Trophoblast cell (in vitro differentiated cells and primary cell): ENCODE measurements at places on chromosomes 1 and 21.

DNA sequence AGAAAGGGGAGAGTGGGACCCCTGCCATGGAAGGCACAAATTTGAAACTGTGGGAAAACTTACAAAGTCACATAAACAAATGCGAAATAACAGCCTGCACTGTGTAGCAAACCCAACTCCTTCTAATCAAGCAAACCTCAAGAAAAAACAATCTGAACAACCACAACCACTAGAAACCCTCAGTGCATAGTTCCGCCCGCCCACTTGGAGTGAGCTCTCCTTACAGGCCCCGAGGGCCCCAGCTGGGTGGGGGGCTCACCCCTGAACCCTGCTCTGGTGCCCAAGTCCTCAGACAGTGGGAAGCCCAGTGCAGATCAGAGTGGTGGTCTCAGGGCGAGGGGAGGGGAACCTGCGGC is 931 bp upstream of the MXRA8 start:
- peaks cover 6% of the 10 kb centered on the region for H3K27me3 ChIP-seq
- peaks cover 8% of the 10 kb centered on the region for H3K36me3 ChIP-seq

DNA sequence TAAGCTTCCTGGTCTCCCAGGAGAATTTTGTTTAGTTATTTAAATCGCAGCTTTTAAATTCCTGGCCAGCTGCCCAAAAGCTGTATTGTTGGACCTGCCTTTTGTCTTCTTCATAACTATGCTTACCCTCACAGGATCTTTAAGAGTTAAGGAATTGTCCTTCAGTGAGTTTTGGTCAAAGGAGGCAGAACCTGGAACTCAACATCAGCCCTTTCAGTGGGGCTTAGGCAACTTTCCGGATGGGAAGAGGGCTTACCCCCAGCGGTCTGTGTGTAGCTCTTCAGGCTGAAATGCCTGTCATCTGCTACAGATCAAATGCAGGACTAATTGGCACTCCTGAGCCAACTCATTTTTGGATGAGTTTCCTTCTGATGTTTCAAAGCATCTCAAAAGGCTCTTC is 402.6 kb downstream of the SIPA1L2 start:
- no peaks in the 10 kb centered on the region for H3K27me3 ChIP-seq
- H3K4me1 ChIP-seq: no peaks in the 10 kb centered on the region

- peaks cover 21% of the 10 kb centered on the region for H3K36me3 ChIP-seq
- DNase-seq: peak; percentile 49
- H3K27me3 ChIP-seq: no peaks in the 10 kb centered on the region
- no peaks in the 10 kb centered on the region for H3K4me1 ChIP-seq
- no peak overlapping the region for H3K27ac ChIP-seq
These were observed 18.7 kb downstream of the TMEM53 start for GRCh38 chr1:44655609-44656008.

DNA sequence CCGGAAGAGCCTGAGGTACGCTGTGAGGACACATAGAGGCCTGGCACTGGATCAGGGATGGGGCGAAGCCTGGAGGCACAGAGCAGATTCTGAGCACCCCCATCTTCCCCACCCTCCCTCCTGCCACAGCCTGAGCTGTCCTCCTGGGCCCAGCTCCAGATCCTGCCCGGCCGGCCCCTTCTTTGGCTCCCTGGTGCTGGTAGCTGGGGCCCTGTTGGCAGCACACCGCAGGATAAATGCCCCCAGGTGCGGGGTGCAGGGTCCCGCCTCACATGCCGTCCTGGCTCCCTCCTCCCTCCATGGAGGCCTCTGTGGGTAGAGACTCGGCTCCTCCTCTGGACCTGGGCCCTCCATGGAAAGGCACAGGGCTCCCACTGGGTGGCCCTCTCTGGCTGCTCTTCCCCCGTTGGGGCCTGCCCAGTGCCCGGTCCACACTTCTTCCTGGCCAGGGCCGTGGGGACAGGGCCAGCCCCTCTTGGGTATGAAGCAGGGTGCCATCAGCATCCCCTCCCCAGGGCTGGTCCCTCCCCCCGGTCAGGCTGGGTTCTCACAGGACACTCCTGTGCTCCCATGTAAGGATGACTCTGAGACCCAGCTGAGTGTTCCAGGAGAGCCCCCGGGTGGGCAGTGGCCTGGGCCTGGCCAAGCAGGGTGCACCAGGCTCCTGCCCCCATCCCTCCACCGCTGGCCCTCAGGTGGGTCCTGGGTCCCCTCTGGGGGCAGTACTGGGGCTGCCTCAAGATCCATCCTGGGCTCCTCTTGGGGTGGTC is 1.1 kb upstream of the OBSCN start:
- no peak for DNase-seq
- peaks cover under 1% of the 10 kb centered on the region for H3K27me3 ChIP-seq

DNA sequence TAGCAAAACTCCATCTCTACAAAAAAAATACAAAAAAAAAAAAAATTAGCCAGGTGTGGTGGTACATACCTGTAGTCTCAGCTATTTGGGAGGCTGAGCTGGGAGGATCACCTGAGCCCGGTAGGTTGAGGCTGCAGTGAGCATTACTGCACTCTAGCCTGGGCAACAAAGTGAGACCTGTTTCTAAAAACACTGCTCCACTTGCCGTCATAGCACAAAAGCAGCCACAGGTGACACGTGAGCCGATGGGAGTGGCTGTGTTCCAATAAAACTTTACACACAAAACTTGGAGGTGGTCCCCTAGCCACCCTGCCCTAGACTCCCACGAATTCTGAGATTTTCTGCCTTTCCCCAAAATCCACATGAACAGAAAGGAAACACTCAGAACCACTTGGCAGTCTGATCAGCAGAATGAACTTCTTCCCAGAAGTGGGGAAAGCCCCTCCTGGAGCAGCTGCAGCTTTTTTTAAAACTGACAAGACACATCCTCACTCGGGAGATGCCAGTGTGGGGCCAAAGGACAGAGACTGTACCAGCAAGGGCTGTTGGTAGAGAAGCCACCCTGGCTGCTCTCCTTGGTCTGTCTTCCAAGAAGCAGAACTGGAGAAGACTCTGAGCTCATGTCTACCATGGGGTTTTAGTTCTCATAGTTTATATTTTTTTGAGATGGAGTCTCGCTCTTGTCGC is 23.3 kb downstream of the PLEKHM2 start:
- peaks cover 2% of the 10 kb centered on the region for H3K4me1 ChIP-seq
- peaks cover 19% of the 10 kb centered on the region for H3K36me3 ChIP-seq
- H3K27me3 ChIP-seq: no peaks in the 10 kb centered on the region

GRCh38 chr1:97571760-97572159 is 349.1 kb downstream of the DPYD start:
- H3K27ac ChIP-seq: no peak overlapping the region
- no peaks in the 10 kb centered on the region for H3K36me3 ChIP-seq
- no peak for DNase-seq
- H3K27me3 ChIP-seq: no peaks in the 10 kb centered on the region
- no peaks in the 10 kb centered on the region for H3K4me1 ChIP-seq
- H3K4me3 ChIP-seq: no peak overlapping the region
